CMK (cell line): ENCODE measurements at places on chromosomes 5 and 9.
A peak's percentile ranks its signal among the peaks of the same experiment; 100 is the strongest.

GRCh38 chr5:129177451-129177850 is 82.9 kb downstream of the ISOC1 start:
- DNase-seq: no peak

- DNase-seq: no peak
These were observed 64.5 kb downstream of the MFAP3 start for GRCh38 chr5:154103233-154103632.

DNA sequence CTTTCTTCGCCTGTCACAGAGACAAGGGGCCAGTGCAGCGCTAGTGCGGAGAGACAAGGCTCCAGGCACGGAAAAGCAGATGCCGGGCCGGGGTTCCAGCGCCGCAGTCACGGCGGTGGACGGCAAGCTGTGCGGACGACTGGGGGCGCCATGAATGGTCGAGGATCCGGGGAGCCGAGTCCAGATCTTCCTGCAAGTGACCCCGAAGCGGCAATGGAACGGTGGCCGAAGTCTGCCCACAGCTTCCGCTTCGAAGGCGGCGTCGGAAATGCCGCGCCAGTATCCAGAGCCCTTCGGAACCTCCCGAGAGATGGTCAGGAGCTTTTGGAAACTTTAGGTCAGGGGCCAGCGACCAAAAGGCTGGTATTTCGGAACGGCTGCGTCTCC is 601 bp upstream of the FAF2 start:
- DNase-seq: peak; percentile 41

DNA sequence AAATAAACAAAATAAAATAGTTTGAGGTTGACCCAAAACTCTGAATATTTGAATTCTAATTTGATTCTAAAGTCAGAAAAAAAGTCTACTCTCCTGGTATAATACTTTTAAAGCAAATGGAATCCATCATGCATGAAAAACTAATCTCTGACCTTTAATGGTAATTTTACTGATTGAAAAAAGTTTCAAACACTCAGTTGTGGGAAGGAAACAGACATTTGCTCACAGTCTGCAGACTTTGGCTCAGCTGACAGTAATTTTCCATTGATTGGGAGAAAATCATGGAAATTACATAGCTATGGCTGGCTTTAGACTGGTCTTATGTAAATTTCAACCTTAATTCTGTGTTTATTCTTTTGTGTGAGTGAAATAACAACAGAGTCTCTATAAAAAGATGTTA is 574.3 kb downstream of the PDE4D start:
- no peak for DNase-seq

- DNase-seq: no peak
These were observed 48.5 kb downstream of the PLK2 start for GRCh38 chr5:58411372-58411771.

DNA sequence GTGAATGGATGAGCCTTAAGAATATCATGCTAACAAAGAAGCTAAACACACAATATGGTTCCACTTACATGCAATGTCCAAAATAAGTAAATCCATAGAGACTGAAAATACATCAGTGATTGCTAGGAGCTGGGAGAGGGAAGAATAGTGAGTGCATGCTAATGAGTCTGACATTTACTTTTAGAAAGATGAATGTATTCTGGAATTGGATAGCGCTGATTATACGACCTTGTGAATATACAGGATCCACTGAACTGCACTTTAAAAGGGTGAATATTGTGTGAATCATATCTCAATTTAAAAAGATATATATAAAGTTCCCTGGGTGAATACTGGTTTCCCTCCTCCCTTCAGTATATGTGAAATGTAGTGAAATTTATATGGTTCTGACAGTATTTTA is 46.2 kb downstream of the LOX start:
- no peak for DNase-seq

GRCh38 chr9:91427873-91428272 is 4.2 kb upstream of the NFIL3 start:
- no peak for DNase-seq

GRCh38 chr5:83404182-83404716 is 67.3 kb upstream of the VCAN start:
- no peak for DNase-seq
